ENCODE measurements at places on chromosomes 4 and X.

GRCh38 chrX:15349046-15349445 is 13.7 kb upstream of the PIGA start:
- no peak for DNase-seq

GRCh38 chrX:85375333-85375738 is 4.1 kb downstream of the POF1B start:
- DNase-seq = no peak

- peak; percentile 11 for DNase-seq
Observed at GRCh38 chr4:7761720-7762119, 177.9 kb downstream of the AFAP1 start.

GRCh38 chr4:80153874-80154544 is 43.3 kb upstream of the PRDM8 start:
- DNase-seq = no peak

GRCh38 chr4:94965852-94966251 is 208.1 kb downstream of the BMPR1B start:
- no peak for DNase-seq

Measured in stimulated activated CD8-positive, alpha-beta memory T cell treated with anti-CD3 and anti-CD28 coated beads, Interleukin-7, amount 100 ng/mL, for 1 hour (primary cell).